ENCODE measurements at places on chromosomes 3 and 15.

DNA sequence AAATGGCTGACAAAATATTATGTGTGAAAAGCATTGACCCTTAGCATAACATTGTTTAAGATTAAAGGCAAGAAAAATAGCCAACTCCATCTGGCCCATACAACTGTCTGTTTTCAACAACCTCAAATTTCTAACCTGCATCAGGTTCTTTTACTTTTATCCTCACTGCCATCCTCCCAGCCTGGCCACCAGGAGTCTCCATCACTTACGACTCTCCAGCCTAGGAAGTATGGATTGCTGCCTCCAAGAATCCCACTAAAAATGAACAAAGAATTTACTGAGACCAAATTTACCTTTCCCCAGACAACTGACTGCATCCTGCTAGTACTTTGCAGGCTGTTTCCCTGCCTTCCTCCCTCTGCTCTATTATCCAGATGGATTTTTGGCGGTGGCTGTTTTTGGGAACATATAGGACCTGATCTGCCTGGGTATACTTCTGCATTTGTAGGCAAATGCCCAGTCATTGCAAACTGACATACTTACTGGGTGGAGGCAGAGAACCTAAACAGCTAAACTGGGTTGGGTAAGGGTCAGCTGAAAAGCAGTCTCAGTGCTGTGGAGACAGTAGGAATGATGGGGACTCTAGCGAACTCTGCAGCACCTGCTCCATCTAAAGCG, 144.2 kb downstream of the GHSR start:
- no peak for DNase-seq

DNA sequence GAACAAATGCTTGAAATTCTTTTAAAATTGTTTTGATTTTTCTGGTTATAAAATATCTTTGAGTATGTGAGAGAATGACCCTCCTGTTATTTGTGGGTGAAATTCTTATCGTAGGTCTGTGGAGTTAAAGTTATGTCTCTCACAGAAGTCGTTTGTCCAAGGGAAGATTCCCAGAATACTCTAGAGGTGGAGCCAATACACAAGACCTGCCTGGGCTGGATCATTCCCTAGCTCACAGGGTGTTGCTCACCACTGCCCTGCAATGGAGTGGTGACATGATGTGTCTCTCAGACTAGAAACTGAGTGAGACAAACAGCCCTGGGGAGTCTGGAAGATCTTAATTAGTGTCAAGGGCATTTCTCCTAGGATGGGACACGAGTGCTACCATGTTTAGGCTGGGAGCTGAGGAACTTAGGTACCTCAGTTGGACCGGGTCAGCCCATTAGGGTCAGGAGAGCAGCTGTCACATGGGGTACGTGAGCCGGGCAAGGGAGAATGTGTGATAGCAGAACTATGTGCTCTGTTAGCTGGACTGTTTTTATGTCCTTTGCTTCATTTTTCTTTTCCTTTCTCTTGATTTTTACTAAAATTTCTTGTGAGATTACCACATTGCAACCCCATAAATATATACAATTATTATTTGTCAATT, 53.6 kb upstream of the MYO5C start:
- DNase-seq = peak; percentile 56

- no peak for DNase-seq
Observed at GRCh38 chr3:15470849-15471248, 43.5 kb downstream of the EAF1 start.

DNA sequence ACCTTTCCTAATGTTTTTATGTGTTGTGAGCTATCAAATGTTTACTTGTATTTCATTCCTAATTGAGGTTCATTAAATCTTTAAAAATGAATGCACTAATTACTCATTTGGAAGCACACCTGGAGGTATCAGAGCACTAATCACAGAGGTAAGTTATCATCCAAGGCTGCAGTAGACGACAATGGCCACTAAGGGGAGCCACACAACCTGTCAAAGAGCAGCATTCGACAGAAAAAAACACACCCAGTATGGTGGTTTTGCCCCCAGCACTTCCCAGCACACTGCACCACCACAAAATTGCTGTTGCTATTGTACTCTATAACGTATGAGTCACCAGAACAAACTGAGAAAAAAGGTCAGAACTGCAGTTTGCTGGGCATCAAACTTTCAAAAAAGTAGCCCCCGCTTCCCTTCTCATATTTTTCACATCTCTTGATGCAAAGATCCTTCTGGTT, 205.9 kb upstream of the IGF1R start:
- peak; percentile 57 for DNase-seq

DNA sequence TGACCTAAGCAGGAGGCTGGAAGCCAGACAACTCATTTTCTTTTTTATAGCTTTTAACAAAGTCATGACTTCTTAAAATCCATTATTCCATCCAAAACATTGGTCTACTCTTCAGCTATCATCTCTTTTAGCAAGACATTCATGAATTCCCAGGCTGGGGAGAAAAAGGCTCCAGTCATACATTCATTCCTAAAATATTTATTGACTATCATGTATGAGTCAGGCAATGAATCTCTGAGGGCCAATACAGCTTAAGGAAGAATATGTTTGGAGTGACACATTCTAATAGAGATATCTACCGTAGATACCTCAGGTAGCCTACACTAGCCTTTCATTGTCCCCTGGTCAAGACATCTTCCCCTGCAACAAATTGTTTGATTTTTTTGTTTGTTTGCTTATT, 196.4 kb upstream of the NANOGP8 start:
- DNase-seq = peak; percentile 40

GRCh38 chr15:80887148-80887547, 102.5 kb downstream of the MESD start:
- DNase-seq = no peak

DNA sequence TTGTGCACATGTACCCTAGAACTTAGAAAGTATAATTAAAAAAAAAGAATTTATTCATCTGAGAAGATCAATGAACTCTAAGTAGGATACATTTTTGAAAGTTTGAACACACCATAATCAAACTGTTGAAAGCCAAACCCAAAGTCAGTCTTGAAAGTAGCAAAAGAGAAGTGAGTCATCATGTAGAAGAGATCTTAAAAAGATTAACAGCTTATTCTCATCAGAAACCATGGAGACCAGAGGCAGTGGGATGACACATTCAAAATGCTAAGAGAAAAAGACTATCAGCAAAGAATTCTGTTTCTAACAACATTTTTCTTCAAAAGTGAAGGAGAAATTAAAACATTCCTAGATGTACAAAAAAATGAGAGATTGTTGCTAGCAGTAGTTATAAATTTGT, 60.7 kb downstream of the TIMP4 start:
- no peak for DNase-seq

DNA sequence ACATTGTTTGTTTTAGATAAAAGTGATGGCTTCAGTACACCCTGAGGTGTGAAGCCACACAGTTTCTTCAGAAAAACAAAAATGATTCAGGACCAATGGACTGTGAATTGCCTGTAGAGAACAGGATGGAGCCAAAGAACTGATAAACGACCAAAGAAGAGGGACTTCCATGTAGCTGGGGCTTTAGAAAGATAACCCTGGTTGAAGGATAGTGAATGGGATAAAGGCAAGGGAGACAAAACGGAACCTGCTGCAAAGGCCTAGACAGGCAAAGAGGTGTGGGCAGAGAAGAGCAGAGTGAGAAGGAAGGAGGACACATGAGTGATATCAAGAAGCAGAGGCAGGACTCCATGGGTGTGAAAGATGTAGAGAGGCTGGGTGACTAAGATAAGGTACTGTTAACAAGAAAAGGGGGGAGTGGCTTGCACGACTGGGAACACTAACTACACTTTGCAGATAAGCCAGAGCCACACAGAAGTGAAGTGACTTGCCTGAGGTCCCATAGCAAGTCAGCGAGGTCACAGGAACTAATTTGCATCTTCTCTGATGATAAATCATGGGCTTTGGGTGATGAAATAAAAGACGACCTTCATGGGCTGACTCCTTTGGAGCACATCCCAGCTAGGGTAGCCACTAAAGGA, 44.3 kb downstream of the RAB6B start:
- no peak for DNase-seq

DNA sequence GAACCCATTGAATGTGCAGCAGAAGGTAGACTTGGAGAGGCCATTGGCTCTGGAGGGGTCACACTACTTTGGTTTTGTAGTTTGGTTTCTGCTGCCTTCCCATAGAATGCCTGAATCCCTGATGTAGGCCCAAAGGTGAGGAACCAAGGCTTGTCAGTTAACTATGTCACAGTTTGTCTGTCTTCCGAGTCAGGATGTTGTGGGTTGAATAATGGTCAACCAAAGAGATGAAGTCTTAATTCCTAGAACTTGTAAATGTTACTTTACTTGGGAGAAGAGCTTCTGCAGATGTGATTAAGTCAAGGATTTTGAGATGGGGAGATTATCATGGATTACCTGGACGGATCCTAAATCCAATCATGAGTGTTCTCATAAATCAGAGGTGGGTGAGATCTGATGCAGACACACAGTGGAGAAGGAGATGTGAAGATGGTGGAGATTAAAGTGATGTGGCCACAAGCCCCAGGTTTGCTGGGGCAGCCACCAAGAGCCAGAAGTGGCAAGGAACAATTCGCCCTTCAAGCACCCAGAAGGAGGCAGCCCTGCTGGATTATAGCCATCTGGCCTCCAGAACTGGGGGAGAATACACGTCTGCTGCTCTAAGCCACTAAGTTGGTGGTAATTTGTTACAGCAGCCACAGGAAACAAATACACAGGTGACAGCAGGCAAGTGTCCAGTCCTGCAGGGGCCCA, 2.3 kb upstream of the CCR8 start:
- no peak for DNase-seq

DNA sequence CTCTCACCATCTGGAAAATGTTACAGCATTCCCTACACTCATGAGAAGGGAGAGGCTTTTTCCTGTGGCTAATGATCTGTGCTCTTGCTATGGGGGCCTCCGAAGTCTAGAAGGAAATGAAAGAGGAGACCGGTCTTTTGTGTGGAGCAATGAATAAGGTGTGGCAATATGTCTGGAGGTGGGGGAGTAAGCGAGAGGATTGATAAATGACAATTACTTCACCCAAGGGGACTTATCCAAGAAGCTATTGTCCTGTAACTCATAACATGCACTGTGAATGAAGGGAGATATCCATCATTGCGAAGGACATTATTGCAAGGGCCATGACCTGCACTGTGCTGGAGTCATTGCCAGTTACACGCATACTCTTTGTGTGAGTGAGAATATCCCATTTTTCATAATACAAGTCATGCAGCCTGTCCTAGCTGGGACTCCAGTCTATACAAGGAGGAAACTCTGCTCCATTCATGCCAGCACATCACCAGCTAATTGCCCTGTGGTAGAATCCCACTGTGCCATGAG, 37.7 kb upstream of the SYNPR start:
- DNase-seq = no peak

GRCh38 chr3:128502712-128503111, 9.7 kb upstream of the GATA2 start:
- no peak for DNase-seq

GRCh38 chr3:33395900-33396299, 44.3 kb downstream of the UBP1 start:
- no peak for DNase-seq

DNA sequence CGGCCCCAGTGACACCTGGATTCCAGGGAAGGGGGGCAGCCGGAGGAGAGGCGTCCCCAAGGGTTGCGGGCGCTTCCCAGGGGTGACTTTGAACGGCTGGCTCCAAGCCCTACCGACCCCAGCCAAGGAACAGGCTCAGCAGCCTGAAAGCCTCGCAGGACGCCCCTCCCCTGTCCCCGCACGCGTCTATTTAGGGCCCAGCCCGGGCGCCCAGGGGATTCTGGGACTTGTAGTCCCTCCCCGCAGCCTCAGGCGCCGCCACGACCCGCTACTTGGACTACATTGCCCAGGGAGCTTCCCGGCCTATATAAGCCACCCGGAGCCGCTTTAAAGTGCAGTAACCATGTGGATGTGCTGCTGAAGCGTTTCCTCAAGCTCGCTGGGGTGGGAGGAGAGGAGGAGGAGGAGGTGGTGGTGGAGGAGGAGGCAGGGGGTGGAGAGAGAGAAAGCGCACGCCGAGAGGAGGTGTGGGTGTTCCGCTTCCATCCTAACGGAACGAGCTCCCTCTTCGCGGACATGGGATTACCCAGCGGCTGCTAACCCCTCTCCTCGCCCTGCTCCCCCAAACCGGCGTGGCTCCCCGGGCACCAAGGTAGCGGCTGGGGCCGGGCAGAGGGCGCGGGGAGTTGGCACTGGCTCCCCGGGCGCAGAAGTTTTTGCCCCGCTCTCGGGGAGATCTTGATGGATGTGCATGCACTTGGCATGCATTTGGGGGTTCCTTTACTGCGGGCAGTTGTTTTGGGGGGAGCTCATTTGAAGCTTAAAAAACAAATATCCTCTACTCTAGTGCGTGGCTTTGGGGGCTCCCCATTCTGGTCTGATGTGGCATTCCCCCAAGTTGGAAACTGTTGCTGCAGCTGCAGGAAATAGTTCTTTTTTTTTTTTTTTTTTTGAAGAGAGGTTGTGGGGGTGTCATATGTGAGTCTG, at the start of gene ITPR1:
Gene ITPR1 (plus strand): TSS at position 335 of the 927 bp plus-strand sequence. CDS start 23,144 bp downstream, outside the sequence.
- peak; percentile 98 for DNase-seq

DNA sequence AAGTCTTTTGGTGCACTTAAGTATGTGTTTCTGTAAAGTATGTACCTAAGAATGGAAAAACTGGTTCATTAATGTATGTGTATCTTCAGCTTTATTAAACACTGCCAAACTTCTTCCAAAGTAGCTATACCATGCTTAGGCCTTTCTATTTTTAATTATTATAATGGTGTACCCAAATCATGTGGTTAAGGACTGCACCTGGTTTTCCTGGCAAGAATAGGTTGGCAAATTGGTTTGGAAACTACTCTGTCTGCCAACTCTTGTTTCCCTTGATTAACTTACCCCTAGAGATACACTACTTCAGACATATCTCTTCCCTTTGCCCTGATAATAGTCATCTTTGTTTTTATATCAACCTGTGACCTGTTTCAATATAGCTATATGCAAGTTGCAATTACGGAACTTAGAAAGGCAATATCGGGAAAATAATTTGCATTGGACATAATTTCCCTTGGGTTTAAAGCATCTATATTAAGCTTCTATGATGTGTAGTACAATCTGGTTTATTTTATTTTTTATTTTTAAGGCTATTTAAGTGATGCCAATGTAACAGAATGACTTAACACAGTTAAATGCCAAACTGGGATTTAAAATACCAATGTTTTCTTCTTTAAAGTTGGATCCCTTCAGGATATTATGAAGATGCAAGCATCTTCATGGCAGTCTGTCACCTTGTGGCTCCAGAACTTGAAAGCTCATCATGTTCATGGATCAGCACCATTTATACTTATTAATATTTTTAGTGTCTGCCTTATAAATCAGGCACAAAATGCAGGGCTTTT, 40.6 kb upstream of the TMEM108 start:
- DNase-seq = no peak

DNA sequence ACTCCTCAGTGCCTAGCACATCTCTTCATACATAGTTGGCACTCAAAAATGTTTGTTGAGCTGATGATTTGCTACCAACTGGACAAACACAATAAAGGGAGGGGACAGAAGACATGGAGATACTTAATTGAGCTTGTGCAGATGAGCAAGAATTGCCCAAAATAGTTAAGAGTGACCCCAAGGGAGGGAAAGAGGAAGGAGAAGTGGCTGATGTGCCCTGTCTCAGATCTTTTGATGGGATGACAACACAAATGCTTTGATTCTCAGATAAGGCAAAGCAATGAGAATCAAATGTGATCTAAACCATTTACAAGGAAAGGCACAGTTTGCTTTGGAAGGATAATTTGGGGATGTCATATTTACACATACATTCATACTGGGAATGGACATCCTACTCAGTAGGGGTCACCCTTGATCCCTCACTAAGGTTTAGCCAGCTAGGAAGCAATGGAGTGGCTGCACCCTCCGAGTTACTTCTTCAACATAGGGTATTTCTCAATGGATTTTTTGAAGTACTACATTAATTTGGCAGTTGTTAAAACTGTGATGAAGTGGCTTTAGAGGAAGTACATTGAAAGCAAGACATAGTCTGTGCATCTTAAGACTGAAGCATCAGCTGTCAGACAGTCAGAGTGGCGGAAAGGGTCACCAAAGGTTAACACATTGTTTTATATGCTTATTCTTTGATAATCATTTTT, 21.9 kb upstream of the SSR3 start:
- no peak for DNase-seq

Data from fibroblast of skin of left quadriceps (primary cell).